Colonic mucosa (tissue), 4 donors: ENCODE measurements at places on chromosomes 12 and 14. TPM values are rescaled to one million over a fixed set of nuclear protein-coding genes. Genes with fewer than 3 reads are reported as not detected.

GRCh38 chr14:65422088-65422834 is 9.7 kb downstream of the FUT8 start:
- H3K27me3 ChIP-seq, result no peaks in the 10 kb centered on the region
- H3K36me3 ChIP-seq, result no peaks in the 10 kb centered on the region
- no peaks in the 10 kb centered on the region for H3K4me1 ChIP-seq
- DNase-seq, result no peak
- no peak overlapping the region for H3K27ac ChIP-seq

DNA sequence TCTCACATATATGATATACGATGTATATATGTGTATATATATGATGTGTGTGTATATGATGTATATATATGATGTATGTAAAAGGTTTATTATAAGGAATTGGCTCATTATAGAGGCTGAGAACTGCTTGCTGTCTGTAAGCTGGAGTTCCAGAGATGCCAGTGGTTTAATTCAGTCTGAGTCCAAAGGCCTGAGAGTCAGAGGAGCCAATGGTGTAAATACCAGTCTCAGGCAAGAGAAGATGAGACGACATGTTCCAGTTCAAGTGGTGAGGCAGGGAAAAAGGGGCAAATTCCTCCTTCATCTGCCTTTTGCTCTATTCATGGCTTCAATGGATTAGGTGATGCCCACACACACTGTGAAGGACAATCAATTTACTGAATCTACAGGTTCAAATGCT is 17.1 kb upstream of the STYK1 start:
- H3K36me3 ChIP-seq, result no peaks in the 10 kb centered on the region
- no peaks in the 10 kb centered on the region for H3K27me3 ChIP-seq

- no peak overlapping the region for H3K4me3 ChIP-seq
- no peaks in the 10 kb centered on the region for H3K27me3 ChIP-seq
Observed at GRCh38 chr12:71029302-71029701, 108.8 kb upstream of the PTPRR start.

DNA sequence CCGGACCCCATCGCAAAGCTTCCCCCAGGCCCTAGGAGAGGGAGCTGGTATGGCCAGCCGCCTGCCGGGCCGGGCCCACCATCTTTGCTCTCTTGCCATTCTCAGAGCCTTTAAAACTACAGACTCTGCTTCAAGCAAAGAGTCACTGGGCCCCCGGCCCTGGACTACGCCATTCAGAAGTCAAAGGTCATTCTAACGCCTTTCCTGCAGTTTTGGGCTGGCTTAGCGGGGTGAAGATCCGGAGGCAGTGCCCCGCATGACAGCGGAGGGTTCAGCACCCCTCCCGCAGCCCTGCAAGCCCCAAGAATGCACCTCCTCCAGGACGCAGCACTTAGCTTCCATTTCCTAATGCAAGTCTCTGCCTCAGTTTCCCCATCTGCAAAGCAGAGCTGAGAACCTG is 38.3 kb upstream of the MEG3 start:
- no peak overlapping the region for H3K4me3 ChIP-seq
- H3K4me1 ChIP-seq, result no peaks in the 10 kb centered on the region
- no peak overlapping the region for H3K27ac ChIP-seq
- DNase-seq, result no peak

The PRB2 gene
- total RNA-seq, result not detected
